Progenitor cell of endocrine pancreas (in vitro differentiated cells): ENCODE measurements at places on chromosomes 11 and 22.

- peak; percentile 47 for DNase-seq
Observed at GRCh38 chr11:67289226-67289650, at the start of gene ANKRD13D. TSS of gene ANKRD13D (plus strand) at chr11:67289303. CDS start at chr11:67289461, 158 bp downstream.

GRCh38 chr11:66879583-66879982 lies 22.7 kb downstream of the LRFN4 start:
- DNase-seq: no peak

- no peak for DNase-seq
Observed at GRCh38 chr11:28038775-28039174, 69.2 kb downstream of the KIF18A start.

- no peak for DNase-seq
Observed at GRCh38 chr11:27166130-27166529, 125.5 kb downstream of the BBOX1 start.

- no peak for DNase-seq
Observed at GRCh38 chr11:79501707-79502106, 60.9 kb upstream of the TENM4 start.

DNA sequence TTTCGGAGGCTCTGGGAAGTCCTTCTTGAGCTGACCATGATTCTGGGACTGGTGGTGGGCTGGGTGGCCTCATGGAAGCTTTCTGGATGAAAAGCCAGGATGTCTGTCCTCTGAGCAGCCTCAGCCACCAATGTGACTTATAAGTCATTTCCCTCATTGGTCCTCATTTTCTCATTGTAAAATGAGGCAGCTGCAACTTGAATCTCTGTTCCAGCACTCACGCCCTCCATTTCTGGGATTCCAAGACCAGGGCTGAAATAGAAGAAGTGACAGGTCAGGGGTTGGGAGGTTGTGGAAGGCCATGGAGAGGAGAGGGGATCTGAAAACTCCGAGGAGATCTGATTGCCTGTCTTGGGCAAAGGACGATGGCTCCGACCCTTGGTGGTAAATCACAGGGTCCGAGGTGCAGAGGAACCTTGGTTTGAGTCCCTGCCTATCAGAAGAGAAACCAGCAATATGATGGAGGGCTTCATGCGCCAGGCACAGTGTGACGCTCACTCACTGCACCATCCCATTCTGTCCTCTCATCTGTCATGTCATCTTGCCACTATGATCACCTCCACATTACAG lies 38.3 kb downstream of the TSPAN18 start:
- no peak for DNase-seq

- DNase-seq: no peak
Observed at GRCh38 chr11:14819596-14819995, 72.4 kb downstream of the CYP2R1 start.

- DNase-seq: no peak
Observed at GRCh38 chr22:30908051-30908461, 60.5 kb downstream of the MORC2 start.

DNA sequence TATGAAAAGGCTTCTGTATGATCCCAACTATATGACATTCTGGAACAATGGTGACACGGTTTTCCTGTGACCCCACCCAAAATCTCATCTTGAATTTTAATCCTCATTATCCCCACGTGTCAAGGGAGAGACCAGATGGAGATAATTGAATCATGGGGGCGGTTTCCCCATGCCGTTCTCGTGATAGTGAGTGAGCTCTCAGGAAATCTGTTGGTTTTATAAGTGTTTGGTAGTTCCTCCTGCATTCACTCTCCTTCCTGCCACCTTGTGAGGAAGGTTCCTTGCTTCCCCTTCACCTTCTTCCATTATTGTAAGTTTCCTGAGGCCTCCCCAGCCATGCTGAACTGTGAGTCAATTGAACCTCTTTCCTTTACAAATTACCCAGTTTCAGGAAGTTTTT lies 53.1 kb upstream of the TSPAN18 start:
- DNase-seq: no peak

- DNase-seq: no peak
Observed at GRCh38 chr11:103085758-103086365, 6.1 kb downstream of the DCUN1D5 start.

DNA sequence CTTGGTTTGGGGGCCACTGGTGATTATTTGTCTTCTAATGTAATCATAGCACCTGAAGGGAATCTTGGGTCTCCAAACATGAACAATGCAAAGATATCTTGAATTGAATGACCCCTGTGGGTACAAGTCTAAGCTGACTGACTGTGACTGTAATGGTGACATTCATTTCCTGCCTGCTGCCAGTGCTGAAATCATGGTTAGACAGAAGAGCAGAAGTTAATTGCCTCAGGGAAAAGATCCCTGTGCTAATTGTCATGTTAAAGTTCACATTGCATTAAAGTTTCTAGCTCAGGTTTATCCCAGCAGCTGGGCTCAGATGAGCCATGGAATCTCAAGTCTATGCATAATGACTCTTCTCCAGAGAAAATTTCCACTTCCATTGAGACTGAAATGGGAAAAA lies 772.0 kb downstream of the ETS1 start:
- no peak for DNase-seq

GRCh38 chr11:94864506-94865045 lies 96.4 kb downstream of the AMOTL1 start:
- DNase-seq: no peak
